ENCODE measurements at places on chromosomes 2 and 18. TPM values are rescaled to one million over a fixed set of nuclear protein-coding genes. Genes with fewer than 3 reads are reported as not detected.

The APOB gene
- total RNA-seq: not detected

The ERFE gene
- total RNA-seq: 9.1 TPM

The HOXD13 gene
- total RNA-seq: 0.27 TPM

The ICA1L gene
- 1.8 TPM for total RNA-seq

The REL gene
- 1.4 TPM for total RNA-seq

The PPM1G gene
- total RNA-seq: 165 TPM

The RUFY4 gene
- not detected for total RNA-seq

The CFAP53 gene
- 0.30 TPM for total RNA-seq

The UNC80 gene
- total RNA-seq: not detected

The TUBA3E gene
- 3.6 TPM for total RNA-seq

The DPYSL5 gene
- 3.6 TPM for total RNA-seq

The GALNT14 gene
- 47.8 TPM for total RNA-seq

The ABCG5 gene
- not detected for total RNA-seq

The GPR75 gene
- 1.6 TPM for total RNA-seq

The DSG4 gene
- not detected for total RNA-seq

The MAB21L4 gene
- total RNA-seq: 0.20 TPM

The DSEL gene
- 0.40 TPM for total RNA-seq

The ASXL3 gene
- not detected for total RNA-seq

The KIF5C gene
- 0.32 TPM for total RNA-seq

The CYP1B1 gene
- 4.2 TPM for total RNA-seq

The STAT4 gene
- 3.2 TPM for total RNA-seq

The IL1A gene
- 0.23 TPM for total RNA-seq

The RTP5 gene
- total RNA-seq: not detected

The DUSP2 gene
- total RNA-seq: 0.41 TPM

The CCL20 gene
- total RNA-seq: 4.2 TPM

The C2orf15 gene
- total RNA-seq: 1.0 TPM

The ACMSD gene
- not detected for total RNA-seq

The USP14 gene
- 60.5 TPM for total RNA-seq

The PLB1 gene
- 2.4 TPM for total RNA-seq

Measured in A549 treated with Mapracorat at 1 μM for 4 hours (cell line).